ENCODE measurements at places on chromosomes 16 and 17. TPM values are rescaled to one million over a fixed set of nuclear protein-coding genes. Genes with fewer than 3 reads are reported as not detected.

GRCh38 chr17:15210247-15210646 lies 54.9 kb downstream of the PMP22 start:
- no peaks in the 10 kb centered on the region for H3K27me3 ChIP-seq
- no peak overlapping the region for H3K27ac ChIP-seq
- H3K4me3 ChIP-seq: no peak overlapping the region
- H3K36me3 ChIP-seq: no peaks in the 10 kb centered on the region
- DNase-seq: no peak
- no peaks in the 10 kb centered on the region for H3K4me1 ChIP-seq

DNA sequence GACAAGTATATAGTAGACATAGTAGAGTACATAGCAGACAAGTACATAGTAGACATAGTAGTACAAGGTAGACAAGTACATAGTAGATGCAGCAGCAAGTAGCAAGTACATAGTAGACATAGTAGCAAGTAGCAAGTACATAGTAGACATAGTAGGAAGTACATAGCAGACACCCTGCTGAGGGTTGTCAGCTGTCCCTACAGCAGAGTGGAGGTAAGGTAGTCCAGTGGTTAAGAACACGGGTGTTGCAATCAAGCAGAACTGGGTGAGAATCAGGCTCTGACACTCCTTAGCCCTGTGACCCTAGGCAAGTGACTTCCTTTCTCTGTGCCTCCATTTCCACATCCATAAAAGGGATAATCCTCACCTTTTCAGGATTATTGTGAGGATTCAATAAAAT lies 94.7 kb downstream of the NOG start:
- no peaks in the 10 kb centered on the region for H3K27me3 ChIP-seq
- DNase-seq: no peak
- H3K27ac ChIP-seq: no peak overlapping the region
- no peaks in the 10 kb centered on the region for H3K4me1 ChIP-seq

DNA sequence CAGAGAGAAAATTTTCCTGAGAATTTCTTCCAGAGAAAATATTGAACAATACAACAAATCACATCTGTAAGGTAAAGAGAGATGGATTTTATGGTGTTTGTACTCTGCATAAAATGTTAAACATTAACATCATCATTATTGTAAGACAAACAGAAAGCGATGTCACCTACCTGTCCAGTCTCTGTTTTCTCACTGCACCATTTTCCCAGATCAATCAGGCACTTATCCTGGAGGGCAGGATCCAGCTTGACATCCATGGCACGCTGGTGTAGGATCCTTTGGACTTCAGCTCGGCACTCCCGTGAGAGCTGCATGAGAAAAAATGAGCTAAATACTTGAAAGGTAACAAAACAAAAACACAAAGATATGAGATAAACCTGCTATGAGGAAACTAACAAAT lies 55.9 kb upstream of the CLEC18B start:
- H3K4me1 ChIP-seq: peaks cover 11% of the 10 kb centered on the region
- no peak overlapping the region for H3K4me3 ChIP-seq
- no peaks in the 10 kb centered on the region for H3K27me3 ChIP-seq
- no peaks in the 10 kb centered on the region for H3K36me3 ChIP-seq
- H3K27ac ChIP-seq: no peak overlapping the region
- no peak for DNase-seq

MRPS34 gene
- total RNA-seq: 121 TPM

DNA sequence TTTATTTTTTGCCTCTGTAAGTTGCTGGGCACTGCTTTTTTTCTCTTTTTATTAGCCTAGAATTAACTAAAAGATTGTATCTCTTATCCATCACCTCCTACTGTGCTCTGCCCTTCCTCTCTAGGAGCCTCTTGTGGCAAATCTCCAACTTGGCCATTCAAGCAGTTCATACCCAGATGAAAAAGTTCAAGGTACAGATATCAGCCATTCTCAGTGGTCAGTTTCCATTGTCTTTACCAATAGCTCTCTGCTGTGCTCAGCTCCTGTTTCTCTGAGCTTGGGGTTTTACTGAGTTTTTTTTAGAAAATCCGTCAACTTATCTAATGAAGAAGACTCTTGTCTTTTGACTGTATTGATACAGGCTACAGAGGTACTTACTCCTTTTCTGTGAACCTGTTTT lies 15.6 kb downstream of the MOSMO start:
- H3K4me3 ChIP-seq: no peak overlapping the region
- no peak overlapping the region for H3K27ac ChIP-seq
- peaks cover 19% of the 10 kb centered on the region for H3K4me1 ChIP-seq
- no peaks in the 10 kb centered on the region for H3K36me3 ChIP-seq
- DNase-seq: no peak

GRCh38 chr16:71264299-71264698 lies 24.9 kb downstream of the CMTR2 start:
- H3K4me3 ChIP-seq: no peak overlapping the region
- H3K36me3 ChIP-seq: no peaks in the 10 kb centered on the region
- no peaks in the 10 kb centered on the region for H3K4me1 ChIP-seq
- H3K27ac ChIP-seq: no peak overlapping the region
- H3K27me3 ChIP-seq: no peaks in the 10 kb centered on the region

C16orf96 gene
- total RNA-seq: 0.20 TPM

DNA sequence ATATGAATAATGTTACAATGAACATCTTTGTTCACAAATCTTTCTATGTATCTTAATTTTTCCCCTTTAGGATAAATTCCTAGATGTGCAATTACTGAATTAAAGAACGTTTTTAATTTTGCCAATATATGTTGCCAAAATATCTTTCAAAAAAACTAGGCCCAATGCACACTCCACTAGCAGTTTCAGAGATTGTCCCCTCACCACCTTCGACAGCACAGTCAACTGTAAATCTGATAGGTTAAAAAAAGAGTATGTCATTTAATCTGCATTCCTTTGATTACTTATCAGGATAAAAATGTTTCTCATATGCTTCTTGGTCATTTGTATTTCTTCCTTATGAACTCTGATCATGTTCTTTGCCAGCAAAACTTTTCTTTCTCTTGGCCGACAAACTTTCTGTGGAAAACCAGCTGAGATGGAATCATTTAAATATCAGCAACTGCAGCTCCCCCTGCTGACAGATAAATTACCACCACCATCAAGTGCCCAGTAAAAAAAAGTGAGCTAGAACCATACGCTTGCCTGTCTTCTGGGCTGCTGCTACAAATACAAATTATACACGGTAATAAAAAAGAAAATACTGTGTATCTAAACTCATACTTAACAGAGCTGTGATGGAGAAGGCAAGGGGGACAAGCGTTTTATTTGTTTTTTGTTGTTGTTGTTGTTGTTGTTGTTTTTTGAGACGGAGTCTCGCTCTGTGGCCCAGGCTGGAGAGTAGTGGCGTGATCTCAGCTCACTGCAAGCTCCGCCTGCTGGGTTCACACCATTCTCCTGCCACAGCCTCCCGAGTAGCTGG lies 19.6 kb upstream of the KANSL1 start:
- H3K27ac ChIP-seq: peak overlapping the region; percentile 42
- H3K27me3 ChIP-seq: no peaks in the 10 kb centered on the region
- peak; percentile 87 for DNase-seq
- no peak overlapping the region for H3K4me3 ChIP-seq
- H3K36me3 ChIP-seq: peaks cover 12% of the 10 kb centered on the region

DNA sequence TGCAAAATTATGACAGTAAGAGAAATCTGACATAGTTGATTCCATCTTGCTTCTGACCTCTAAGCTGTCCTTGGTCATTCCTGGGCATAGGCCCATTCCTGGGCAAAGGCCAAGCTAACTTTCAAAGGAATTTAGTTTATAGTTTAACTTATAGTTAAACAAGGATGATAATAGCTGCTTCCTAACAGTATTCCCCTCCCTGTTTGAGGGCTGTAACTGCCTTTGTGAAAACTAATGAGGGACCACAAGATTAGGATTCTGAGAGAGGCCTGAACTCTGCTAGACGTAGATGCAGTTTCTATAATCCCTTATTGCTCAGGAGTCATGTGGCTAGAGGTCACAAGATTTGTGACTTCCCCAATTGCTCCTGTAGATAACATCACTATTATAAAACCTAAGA lies 80.2 kb upstream of the ASIC2 start:
- DNase-seq: no peak
- no peaks in the 10 kb centered on the region for H3K36me3 ChIP-seq
- H3K27me3 ChIP-seq: no peaks in the 10 kb centered on the region
- no peak overlapping the region for H3K4me3 ChIP-seq

DNA sequence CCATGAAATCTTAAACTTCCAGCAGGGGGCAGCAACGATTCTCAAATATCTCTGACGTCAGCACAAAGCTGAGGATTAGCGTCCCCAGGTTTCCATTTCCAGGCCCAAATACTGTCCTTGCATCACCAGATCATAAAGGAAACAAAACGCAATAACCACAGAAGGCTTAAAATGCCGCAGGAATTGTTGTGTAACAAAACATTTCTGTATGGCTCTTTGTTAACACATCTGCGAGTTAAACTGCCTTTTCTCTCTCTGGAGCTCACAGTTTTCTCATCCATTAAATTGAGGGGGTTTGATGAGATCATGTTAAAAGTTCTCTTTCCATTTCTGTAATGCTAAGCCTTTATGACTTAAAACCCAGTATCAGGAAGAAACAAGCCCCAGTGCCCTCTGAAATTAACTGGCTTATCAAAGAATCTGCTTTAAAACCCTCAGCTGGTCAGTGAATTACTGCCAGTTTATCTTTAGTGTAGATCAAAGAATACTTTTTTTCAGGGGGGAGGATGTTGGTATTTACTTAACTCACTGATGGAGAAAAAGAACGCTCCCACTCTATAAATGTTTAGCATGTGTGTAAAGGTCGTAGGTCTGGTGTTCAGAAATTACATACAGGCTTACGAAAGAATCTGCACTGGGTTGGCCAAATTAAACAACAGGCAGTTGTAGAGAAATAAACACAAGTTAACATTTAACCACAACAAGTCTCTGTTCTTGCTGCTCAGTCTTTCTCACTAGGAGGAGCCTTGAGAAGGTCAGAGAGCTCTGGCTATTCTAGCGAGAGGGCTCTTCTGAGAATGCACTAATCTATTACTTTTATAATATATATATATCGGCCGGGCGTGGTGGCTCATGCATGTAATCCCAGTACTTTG lies 10.6 kb upstream of the TERF2 start:
- peak; percentile 94 for DNase-seq
- H3K27me3 ChIP-seq: no peaks in the 10 kb centered on the region
- H3K27ac ChIP-seq: peak overlapping the region; percentile 77
- no peaks in the 10 kb centered on the region for H3K4me1 ChIP-seq

TMC8 gene
- total RNA-seq: 7.3 TPM

DNA sequence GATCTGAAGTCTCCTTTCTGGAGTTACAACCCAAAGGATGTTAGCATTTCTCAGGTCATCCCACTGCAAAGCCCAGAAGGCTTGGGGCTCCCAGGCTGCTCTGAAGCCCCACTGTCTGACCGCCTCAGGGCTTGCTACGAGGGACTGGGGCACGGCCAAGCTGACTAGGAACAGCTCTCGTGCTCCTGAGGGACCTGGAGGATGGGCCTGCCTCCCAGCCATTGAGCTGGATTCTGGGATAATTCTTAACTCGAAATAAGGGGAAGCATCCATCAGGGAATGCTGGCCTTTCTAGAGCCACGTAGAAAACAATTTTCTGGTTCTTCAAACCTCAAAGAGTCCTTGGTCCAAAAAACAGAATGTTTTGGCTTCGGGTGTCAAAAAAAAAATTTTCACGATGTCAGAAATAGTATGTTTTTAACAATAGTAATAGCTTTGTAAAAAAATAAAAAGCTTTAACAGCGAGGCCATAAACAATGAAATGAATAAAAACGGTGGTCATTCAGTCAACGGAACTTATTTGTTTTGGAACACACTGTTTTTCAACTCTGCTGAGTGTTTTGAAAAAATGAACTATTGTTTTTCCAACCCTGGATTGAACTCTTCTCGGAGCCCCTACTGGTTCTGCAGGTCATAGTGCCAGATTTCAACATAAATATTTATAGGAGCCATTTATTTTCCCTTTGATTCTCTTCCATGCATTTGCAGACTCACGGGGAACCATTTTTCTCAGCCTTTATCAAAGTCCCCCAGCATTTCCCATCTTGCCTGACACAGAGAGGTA lies 16.4 kb upstream of the HERPUD1 start:
- no peaks in the 10 kb centered on the region for H3K27me3 ChIP-seq
- peak; percentile 34 for DNase-seq
- H3K4me1 ChIP-seq: no peaks in the 10 kb centered on the region
- no peak overlapping the region for H3K4me3 ChIP-seq
- no peaks in the 10 kb centered on the region for H3K36me3 ChIP-seq

GRCh38 chr17:63474174-63474573 lies 2.7 kb upstream of the ACE start:
- H3K4me3 ChIP-seq: no peak overlapping the region
- H3K27ac ChIP-seq: no peak overlapping the region
- H3K4me1 ChIP-seq: peaks cover 16% of the 10 kb centered on the region
- no peaks in the 10 kb centered on the region for H3K36me3 ChIP-seq

DNA sequence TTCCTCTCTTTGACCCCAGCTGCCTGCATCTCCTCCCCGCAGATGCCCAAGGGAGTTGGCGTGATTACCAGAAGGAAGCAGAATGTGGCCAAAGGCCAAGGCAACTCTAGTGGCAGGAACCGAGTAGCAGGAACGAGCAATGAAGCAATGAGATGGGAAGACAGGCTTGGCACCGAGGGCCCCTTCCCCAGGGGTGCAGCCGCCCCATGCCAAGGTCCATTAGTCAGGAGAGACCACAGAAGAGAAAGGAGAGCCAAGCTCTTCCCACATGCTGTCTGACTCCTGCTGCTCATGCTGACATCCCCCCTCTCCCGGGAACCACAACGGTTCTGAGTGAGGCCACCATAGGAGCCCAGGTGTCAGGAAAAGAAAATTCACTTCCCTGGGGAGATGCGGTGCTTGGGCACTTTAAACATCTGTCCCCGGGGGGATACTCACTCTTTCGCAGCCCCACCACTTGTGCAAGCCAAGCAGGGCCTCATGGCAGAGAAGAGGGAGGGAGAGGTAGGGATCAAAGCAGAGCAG lies 67.4 kb downstream of the MYO18A start:
- no peaks in the 10 kb centered on the region for H3K27me3 ChIP-seq
- H3K27ac ChIP-seq: no peak overlapping the region
- DNase-seq: peak; percentile 61
- peaks cover 43% of the 10 kb centered on the region for H3K4me1 ChIP-seq
- H3K36me3 ChIP-seq: peaks cover 3% of the 10 kb centered on the region

ATP1B2 gene
- 2.3 TPM for total RNA-seq

DNA sequence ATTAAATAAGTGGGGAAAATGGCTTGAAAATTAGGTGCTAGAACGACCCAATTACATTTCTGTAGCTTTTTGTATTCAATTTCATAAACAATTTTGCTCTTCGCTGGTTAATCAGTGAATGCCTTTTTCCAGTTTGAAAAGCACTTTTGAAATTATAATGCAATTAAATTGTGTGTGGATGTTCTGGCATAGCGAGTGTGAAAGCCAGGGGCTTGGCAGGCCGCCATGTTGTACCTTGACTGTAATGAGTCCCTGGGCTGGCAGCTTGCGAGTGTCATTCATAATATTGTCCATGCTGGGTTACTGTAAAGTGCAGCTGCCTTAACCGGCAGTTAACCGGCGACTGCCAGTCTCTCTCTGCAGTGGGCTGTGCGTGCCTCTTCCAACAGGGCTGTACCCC lies 177.8 kb downstream of the CCDC182 start:
- no peak for DNase-seq
- H3K4me3 ChIP-seq: no peak overlapping the region
- no peak overlapping the region for H3K27ac ChIP-seq

GRCh38 chr16:22323959-22324786 lies 27.0 kb downstream of the POLR3E start:
- no peaks in the 10 kb centered on the region for H3K36me3 ChIP-seq
- no peaks in the 10 kb centered on the region for H3K4me1 ChIP-seq
- no peak for DNase-seq
- H3K27me3 ChIP-seq: no peaks in the 10 kb centered on the region
- H3K4me3 ChIP-seq: no peak overlapping the region
- no peak overlapping the region for H3K27ac ChIP-seq

- no peaks in the 10 kb centered on the region for H3K4me1 ChIP-seq
- H3K27me3 ChIP-seq: no peaks in the 10 kb centered on the region
- DNase-seq: peak; percentile 45
- H3K27ac ChIP-seq: no peak overlapping the region
- no peaks in the 10 kb centered on the region for H3K36me3 ChIP-seq
These were observed 482.6 kb downstream of the NPIPA7 start for GRCh38 chr16:16861546-16861945.

TMEM220 gene
- total RNA-seq: 8.6 TPM

ASB16 gene
- not detected for total RNA-seq
